CD14-positive monocyte (primary cell): ENCODE measurements at places on chromosomes 5 and 9. TPM values are rescaled to one million over a fixed set of nuclear protein-coding genes. Genes with fewer than 3 reads are reported as not detected.

DNA sequence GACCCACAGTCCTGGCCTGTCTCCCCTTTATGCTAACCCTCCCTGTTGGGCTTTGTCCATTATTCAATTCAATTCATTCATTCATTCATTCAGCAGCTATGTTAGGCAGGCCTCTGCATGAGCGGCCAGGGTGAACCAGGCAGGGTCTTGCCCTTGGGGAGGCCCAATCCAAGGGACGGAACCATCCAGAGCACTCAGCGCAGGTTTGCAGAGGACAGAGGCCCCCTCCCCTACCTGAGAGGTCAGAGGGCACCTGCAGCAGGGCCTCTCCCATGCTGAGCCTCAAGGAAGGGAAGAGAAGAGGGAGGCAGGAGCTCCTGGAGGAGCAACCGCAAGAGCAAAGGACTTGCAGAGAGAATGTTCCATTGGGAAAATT is 61.4 kb downstream of the C9orf50 start:
- DNase-seq: no peak

DNA sequence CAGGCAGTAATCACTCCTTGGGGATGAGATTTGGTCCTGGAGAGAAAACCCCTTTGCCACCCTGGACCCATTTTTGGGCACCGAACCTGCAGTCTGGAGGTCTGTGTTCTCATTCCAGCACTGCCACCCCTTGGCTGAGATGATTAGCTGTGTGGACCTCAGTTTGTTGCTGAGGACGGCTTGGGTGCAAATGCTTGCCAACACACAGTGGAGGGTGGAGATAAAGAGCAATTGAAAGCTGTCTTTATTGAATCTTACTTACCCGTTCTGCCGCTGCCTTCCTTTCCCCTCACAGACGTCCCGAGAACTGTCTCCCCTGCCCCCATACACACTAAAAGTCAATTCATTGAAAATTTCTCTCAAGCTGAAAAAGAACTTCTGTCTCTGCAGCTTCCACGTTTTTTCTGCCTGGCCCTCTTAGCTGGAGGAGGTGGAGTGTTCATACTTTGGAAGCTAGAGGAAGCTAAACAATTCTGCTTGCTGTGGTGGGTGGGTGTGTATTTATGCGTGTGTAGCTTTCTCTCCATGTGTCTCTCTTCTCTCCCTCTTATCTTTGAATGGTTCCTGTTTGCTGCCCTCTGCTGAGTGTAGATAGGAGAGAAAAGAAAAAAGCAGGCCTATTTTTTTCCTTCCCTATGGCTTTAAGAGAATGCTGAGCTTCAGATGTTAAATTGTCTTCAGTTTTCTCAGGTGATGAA is 6.6 kb downstream of the GALNT10 start:
- no peak for DNase-seq

The REEP2 gene
- not detected for polyA plus RNA-seq

- DNase-seq: no peak
These were observed 861 bp downstream of the MTX3 start for GRCh38 chr5:79990205-79990597.

The ACOT12 gene
- polyA plus RNA-seq: not detected

DNA sequence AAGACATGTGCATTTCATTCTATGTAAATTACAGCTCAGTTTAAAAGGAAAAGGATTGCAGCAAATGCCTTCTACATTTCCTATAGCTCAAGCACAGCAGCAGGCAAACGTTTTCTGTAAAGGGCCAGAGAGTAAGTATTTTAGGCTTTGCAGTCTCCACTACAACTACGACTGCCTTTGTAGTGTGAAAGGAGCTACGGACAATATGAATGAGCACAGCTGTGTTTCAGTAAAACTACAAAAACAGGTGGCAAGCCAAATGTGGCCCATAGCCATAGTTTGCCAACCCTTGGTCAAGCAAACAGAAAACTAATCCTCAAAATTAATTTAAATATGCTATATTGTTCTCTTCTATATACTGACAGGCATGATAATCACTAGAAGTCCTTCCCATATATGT is 7.2 kb downstream of the PTBP3 start:
- DNase-seq: no peak

The SPRY4 gene
- not detected for polyA plus RNA-seq

- peak; percentile 54 for DNase-seq
These were observed 996 bp upstream of the GAS1 start for GRCh38 chr9:86948074-86948929.

The MLANA gene
- polyA plus RNA-seq: not detected

The PCDHGA6 gene
- polyA plus RNA-seq: not detected

GRCh38 chr5:101346447-101346846 is 443.4 kb upstream of the ST8SIA4 start:
- DNase-seq: no peak

- DNase-seq: no peak
These were observed 567.4 kb downstream of the PRR16 start for GRCh38 chr5:121031491-121031890.

GRCh38 chr9:97557606-97558095 is 56.2 kb downstream of the TMOD1 start:
- DNase-seq: peak; percentile 26

The ZNF782 gene
- polyA plus RNA-seq: 1.1 TPM
